Suprapubic skin (tissue), 4 donors: ENCODE measurements at places on chromosomes 5 and 9.
A peak's percentile ranks its signal among the peaks of the same experiment; 100 is the strongest.

GRCh38 chr5:24642022-24642421 lies 2.8 kb downstream of the CDH10 start:
- no peak for DNase-seq

GRCh38 chr5:149616727-149617285 lies 35.5 kb downstream of the ARHGEF37 start:
- DNase-seq, result no peak

GRCh38 chr5:36377192-36377591 lies 75.5 kb upstream of the RANBP3L start:
- no peak for DNase-seq

DNA sequence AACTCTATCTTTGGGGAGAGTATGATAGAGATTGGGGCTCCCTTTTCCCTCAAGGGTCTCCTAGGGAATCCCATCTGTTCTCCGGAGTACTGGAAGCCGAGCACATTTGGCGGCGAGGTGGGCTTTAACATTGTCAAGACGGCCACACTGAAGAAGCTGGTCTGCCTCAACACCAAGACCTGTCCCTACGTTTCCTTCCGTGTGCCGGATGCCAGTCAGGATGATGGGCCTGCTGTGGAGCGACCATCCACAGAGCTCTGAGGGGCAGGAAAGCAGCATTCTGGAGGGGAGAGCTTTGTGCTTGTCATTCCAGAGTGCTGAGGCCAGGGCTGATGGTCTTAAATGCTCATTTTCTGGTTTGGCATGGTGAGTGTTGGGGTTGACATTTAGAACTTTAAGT lies 21.5 kb downstream of the PTGS1 start:
- no peak for DNase-seq

- peak; percentile 77 for DNase-seq
Measured at GRCh38 chr9:94919376-94920098, 193.0 kb downstream of the AOPEP start.

- DNase-seq, result no peak
Measured at GRCh38 chr9:37428345-37428744, 5.8 kb downstream of the GRHPR start.

DNA sequence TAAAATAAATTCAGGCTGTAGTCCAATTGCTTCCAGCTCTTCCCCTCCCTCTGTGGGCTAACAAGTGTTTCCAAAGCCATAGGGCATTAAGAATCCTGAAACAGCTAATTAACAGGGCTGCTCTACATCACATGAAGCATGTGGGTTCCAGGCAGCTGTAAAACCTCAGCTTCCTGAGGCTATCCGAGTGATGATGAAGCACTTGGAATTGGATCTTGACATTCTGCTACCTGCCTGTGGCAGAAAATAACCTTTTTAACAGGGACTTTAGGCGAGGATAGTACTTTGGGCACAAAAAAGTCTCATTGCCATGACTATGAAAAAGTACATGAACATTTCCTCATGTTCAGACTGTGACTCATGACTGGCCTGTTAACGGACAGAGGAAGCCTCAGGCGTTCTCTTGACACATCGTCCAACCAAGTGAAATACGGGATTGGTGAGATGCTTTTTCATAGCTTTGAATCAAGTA lies 107.2 kb downstream of the PDE4D start:
- DNase-seq, result no peak

DNA sequence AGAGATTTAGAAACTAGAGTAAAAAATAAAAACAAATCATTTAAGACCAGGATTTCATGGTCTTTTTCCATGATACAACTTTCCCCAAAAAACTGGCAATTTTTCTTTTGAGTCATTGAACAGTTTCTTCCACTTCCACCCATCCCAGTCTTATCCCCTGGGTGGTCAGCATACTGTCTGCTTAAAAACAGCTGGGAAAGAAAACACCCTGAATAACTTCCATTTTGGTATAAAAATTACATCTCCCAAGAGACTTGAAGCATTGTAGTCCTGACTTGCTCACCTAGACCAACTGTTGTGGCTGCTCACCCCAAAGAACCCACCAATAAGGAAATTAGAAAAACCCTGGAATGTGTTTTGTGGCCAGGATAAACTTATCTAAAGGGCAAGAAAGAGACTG lies 731.3 kb downstream of the NR2F1-AS1 start:
- no peak for DNase-seq

- DNase-seq, result no peak
Measured at GRCh38 chr5:120254385-120254784, 209.7 kb upstream of the PRR16 start.

DNA sequence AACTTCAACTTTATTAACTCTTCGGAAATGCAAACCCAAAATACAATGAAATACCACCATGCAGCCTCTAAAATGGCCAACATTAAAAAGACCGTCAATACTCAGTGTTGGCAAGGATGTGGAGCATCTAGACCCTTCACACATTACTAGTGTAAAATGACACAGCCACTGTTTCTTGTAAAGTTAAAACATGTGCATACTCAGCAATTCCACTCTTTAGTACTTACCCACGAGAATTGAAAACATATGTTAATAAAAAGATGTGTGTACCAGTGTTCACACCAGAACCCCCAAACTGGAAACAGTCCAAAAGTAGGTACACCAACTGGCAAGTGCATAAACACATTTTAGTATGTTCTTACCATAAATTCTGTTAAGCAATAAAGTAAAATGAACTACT lies 294.7 kb downstream of the PLK2 start:
- no peak for DNase-seq

GRCh38 chr9:107462691-107463090 lies 26.9 kb downstream of the KLF4 start:
- DNase-seq, result no peak

DNA sequence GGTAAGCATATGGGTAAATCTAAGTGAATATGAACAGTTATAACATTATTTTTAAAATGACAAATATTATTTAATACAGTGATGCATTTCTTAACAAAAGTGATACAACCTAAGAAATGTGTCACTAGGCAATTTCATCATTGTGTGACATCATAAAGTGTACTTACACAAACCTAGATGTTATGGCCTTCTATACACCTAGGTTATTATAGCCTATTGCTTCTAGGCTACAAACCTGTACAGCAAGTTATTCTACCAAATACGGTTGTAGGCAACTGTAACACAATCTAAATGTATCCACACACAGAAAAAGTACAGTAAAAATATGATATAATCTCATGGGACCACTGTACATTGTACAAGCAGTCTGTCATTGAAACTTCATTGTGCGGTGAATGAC lies 48.3 kb downstream of the STRBP start:
- DNase-seq, result no peak

- DNase-seq, result peak; percentile 28
Measured at GRCh38 chr5:6733411-6734242, 20.4 kb downstream of the TENT4A start.

- DNase-seq, result peak; percentile 81
Measured at GRCh38 chr9:6715755-6716643, 41.8 kb upstream of the KDM4C start.

DNA sequence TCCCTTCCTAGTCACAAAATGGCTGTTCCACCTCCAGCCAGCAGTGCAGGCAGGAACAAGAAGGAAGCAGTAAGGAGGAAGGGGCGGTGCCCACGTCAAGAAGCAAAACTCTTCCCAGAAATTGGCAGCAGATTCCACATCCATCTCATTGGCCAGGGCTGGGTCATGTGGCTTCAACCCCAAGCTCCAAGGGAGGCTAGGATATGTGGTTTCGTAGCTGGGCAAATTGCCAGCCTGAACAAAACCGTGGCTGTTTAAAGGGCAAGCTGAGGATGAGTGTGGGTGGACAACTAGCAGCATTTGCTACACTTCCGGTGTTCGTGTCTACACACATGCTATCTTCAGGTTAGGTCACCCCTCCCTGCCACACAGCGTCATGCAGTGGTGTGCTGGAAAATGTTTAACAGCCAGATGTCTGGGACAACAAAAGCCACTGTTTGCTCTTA lies 92.1 kb upstream of the MAP1B start:
- no peak for DNase-seq

DNA sequence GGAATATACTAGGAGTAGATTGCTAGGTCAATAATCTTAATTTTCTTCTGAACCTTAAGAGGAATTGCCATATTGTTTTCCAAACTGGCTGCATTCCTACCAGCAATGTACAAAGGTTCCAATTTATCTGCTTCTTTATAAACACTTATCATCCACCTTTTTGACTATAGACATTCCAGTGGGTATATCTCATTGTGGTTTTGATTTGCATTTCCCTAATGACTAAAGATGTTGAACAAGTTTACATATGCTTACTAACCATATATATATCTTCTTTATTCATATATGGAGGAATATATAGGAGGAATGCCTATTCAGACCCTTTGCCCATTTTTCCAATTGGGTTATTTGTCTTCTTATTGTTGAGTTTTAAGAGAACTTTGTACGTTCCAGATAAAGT lies 7.6 kb downstream of the DNAJC18 start:
- no peak for DNase-seq

DNA sequence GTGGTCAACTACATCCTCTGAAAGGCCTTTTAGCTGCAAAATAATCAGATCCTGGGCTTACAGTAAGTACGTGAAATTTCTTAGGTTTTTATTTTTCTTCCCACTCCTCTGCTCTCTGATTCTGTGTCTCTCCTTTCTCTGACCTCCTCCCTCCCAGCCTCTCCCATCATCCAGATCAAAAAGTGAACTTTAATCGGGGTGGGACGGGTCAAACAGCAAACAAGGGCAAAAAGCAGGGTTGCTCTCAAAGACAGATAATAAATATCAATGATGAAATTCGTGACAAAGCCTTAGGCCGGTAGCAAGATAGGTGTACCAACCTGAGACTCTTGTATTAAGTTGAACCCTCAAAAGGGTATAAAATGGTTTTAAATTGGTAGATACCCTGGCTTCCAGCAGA lies 76.1 kb downstream of the RANBP17 start:
- DNase-seq, result no peak

GRCh38 chr5:58013542-58014258 lies 446.2 kb downstream of the PLK2 start:
- no peak for DNase-seq

- no peak for DNase-seq
Measured at GRCh38 chr9:122143876-122144405, 15.6 kb downstream of the NDUFA8 start.

- no peak for DNase-seq
Measured at GRCh38 chr9:100281066-100281465, 71.7 kb downstream of the TEX10 start.

GRCh38 chr5:81188962-81189361 lies 44.2 kb upstream of the CKMT2 start:
- DNase-seq, result no peak

DNA sequence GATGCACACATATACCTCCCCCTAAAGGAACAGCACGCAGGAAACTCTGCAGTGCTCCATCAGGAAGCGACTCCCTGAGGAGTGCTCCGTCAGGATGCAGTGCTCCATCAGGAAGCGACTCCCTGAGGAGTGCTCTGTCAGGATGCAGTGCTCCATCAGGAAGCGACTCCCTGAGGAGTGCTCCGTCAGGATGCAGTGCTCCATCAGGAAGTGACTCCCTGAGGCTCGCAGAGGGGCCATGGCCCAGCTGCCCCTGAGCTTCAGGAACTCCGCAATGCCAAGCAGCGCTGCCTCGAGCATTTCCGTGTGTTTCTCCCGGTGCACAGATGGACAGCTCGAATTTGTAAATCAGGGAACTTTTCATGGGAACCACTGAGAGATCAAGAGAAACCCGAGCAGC lies 88.1 kb downstream of the PAX5 start:
- DNase-seq, result no peak

DNA sequence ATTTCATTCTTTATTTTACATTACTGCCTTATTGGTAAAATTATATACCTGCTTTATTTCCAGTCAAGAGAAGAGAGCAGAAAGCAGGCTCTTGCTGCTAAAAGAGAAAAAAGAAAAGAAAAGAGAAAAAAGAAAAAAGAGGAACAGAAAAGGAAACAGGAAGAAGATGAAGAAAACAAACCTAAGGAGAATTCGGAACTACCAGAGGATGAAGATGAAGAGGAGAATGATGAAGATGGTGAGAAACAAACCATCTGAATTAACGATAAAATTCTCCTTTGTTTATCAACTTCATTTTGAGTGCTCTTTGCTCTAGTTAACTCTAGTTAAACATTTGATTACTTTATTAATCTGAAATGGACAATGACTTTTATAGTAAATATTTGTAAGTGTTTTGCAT lies 23.5 kb upstream of the EIF4EBP3 start:
- DNase-seq, result no peak

GRCh38 chr5:172380987-172381643 lies 73.2 kb downstream of the SH3PXD2B start:
- DNase-seq, result peak; percentile 90
